ENCODE measurements at places on chromosomes 12 and 14.

- no peak for DNase-seq
Measured at GRCh38 chr12:24989216-24989615, 40.3 kb upstream of the BCAT1 start.

GRCh38 chr12:116808113-116809105 lies 70.3 kb downstream of the RNFT2 start:
- no peak for DNase-seq

DNA sequence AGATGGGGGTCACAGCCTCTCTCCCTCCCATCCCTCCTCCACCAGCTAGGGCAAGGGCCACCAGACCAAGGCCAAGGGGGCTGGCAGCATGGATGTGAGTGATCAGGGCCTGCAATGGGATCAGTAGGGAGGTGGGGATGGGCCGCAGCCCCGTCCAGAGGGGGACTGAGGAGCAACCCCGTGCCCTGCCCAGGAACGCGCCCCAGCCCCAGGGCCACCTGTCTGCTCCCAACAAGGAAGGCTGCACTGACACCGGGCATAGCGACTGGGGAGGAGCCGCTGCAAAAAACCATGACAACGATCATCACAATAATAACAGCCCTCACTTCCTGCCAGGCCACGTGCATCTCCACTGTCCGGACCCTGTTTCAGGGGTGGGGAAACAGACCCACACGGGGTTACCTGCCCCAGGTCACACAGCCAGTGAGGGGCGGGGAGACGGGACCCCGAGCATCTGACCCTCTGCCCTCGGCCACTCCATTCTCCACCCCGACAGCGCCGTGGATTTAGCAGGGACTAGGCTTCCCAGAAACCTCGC lies 24.3 kb downstream of the NCOR2 start:
- DNase-seq: no peak

- no peak for DNase-seq
Measured at GRCh38 chr14:70942342-70942706, 35.1 kb downstream of the PCNX1 start.

Data from stimulated activated CD4-positive, alpha-beta T cell treated with anti-CD3 and anti-CD28 coated beads, Interleukin-15, amount 100 ng/mL, for 48 hours (primary cell).